ENCODE measurements at places on chromosomes 7 and 10.

- DNase-seq: no peak
Measured at GRCh38 chr7:144510621-144511020, 107.1 kb upstream of the NOBOX start.

- DNase-seq: no peak
Measured at GRCh38 chr10:84314275-84314674, 14.1 kb upstream of the CCSER2 start.

- no peak for DNase-seq
Measured at GRCh38 chr7:10128748-10129147, 844.9 kb upstream of the PHF14 start.

GRCh38 chr7:33422825-33423645 lies 293.7 kb downstream of the BBS9 start:
- no peak for DNase-seq

- DNase-seq: no peak
Measured at GRCh38 chr10:99457813-99458212, 27.4 kb upstream of the GOT1 start.

DNA sequence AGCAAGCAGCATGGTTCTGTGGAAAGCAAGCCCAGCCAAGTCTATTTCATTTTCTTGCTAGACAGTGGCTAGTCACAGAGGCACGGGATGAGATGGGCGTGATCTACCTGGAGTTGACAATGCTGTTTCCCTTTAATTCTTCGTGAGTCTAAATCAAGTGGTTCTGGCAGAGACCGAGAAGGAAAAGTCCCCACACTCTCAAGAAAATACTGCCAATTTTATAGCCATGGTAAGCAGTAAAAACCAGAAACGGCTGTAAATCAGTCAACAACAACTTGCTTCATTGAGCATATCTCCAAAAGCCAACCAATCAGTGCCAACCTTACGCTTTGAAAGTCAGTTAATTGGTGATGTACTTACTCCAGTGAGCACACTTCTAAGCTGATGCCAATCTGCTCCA lies 223.4 kb downstream of the SEC23IP start:
- no peak for DNase-seq

DNA sequence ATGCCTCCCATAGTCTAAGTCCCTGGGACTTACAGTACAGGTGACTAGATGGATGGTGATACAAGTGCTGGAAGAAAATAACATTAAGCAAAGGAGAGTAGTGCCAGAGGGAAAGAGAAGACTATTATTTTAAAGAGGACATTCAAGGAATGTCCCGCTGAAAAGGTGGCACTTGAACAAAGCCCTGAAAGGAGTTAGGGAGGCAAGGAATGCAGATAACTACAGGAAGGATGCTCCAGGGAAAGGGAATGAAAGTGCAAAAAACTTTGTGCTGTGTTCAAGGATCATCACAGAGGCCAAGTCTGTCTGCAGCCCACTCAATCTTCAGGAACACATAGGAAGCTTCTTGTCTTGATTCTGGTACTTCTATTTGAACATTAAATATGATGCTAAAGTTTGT lies 14.9 kb downstream of the ANKMY2 start:
- DNase-seq: no peak

DNA sequence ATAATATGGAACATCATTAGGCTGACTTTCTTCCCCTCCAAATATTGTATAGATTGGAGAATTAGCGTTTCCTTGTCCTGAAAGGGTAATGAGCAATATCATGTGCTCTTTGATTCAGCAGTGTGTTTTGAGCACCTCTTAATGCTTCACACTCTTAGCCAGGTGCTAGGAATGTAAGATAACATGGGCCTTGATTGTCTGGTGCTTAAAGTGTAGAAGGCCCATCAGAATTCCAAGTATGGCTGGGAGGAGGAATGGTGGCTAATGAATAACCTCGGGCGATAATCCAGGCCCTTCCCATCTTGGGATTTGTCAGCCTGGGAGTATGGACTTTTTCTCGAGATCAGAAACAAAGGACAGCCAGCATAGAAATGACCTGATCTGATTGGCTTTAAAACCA lies 8.6 kb downstream of the TSPAN13 start:
- DNase-seq: no peak

Data from AG09319 (cell line).